ENCODE measurements at places on chromosomes 2 and 18. TPM values are rescaled to one million over a fixed set of nuclear protein-coding genes. Genes with fewer than 3 reads are reported as not detected.

GRCh38 chr2:21268878-21269224 lies 145.1 kb downstream of the TDRD15 start:
- DNase-seq, result no peak

DNA sequence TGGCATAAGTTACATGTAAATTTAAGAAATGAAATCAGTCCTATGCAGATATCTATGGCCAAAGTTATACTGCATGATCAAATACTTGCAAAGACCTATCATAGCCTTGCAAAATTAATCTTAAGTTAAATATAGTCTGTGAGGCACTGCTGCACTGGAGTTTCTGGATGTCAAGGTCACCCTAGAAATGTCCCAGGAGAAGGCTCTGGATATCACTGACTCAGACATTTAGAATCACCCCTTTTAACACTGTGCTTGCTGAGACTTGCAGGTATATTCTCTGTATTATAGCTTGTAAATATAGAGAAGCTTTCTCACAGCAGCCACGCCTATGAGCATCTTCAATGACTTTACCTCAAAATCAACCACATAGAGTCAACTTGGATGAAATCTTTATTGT lies 51.5 kb downstream of the ETAA1 start:
- DNase-seq, result no peak

MEIS1 gene
- total RNA-seq, result 80.5 TPM

LYG2 gene
- total RNA-seq, result not detected

GRCh38 chr2:43605079-43605655 lies 9.3 kb upstream of the THADA start:
- no peak for DNase-seq

GRCh38 chr2:136188086-136188485 lies 70.1 kb upstream of the CXCR4 start:
- DNase-seq, result peak; percentile 76

DNA sequence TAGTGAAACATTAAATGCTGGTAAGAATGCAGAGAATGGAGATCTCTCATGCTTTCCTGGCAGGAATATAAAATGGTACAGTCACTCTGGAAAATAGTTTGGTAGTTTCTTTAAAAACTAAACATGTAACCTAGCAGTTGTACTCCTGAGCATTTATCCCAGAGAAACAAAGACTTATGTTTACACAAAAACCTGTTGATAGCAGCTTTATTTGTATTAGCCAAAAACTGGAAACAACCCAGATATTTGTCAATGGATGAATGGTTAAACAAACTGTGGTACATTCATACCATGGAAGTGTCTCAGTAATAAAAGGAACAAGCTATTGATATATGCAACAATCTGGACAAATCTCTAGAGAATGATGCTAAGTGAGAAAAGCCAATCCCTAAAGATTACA lies 81.7 kb upstream of the CTAGE1 start:
- DNase-seq, result no peak

CRACDL gene
- 6.4 TPM for total RNA-seq

SULT1C4 gene
- 8.8 TPM for total RNA-seq

DNA sequence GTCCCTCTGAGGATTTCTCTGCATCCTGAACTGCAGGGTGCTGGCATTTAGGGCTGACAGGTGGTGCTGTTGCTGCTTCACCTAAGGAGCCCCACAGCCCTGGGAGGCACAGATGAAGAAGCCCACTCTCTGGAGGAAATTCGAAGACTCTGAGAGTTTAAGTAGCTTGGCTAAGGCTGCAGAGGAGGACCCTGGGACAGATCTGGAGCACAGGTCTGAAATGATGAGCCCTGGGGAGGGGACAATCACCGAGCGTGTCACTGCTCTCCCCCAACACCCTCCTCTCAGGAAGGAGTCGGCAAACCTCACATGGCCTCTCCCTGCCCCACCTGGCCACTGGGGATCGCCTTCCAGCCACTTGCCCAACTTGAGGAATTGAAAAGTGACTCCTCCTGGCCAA lies 18.6 kb downstream of the CYP27C1 start:
- no peak for DNase-seq

CEP76 gene
- total RNA-seq, result 8.6 TPM

DNAH7 gene
- 0.49 TPM for total RNA-seq

RGPD3 gene
- total RNA-seq, result 0.25 TPM
